ENCODE measurements at places on chromosomes 7 and 10.

- no peak for DNase-seq
These were observed 63.7 kb downstream of the PRKG1 start for GRCh38 chr10:51137756-51138529.

GRCh38 chr7:83769407-83769806, 120.5 kb upstream of the SEMA3E start:
- no peak for DNase-seq

- DNase-seq = no peak
These were observed 28.0 kb downstream of the TMEM270 start for GRCh38 chr7:73888959-73889358.

DNA sequence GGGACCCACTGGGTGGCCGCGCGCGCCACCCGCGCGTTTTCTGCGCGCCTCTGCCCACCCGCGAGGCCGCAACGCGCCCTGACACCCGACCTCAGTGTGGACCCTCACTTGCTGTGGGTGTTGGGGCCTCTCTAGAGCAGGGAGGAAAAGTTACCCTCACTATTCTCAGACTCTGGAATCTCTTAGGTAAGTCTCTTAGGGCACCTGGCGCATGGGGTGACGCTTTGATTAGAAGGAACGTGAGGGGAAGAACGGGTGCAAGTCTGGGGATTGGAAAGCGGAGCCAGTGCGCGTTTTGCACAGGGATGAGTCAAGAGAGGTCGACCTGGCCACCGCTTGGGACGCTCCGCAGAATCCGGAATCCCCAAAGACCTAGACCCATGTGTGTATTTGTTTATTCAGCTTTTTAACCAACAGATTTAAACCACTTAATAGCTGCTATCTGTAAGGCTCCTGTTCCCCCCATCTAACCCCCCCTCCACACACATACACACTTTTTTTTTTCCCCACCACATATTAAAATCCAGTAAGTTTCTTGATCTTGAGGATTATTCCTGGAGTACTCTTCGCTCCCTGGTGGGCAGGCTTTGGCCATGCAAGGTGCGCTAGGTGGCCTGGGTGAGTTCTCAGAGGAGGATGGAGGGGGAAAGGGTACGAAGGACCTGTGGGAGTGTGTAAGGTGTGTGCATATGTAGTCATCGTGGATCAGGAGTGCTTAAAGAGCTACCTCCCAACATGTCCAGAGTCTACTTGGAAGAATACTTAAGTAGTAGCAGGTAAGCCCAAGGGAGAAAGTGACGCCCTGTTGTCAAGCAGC, 169.1 kb upstream of the PPP1R3A start:
- DNase-seq = no peak

- no peak for DNase-seq
These were observed 214.8 kb downstream of the LRRTM3 start for GRCh38 chr10:67140641-67141040.

GRCh38 chr7:121599887-121600286, 203.8 kb upstream of the FAM3C start:
- no peak for DNase-seq

GRCh38 chr7:84202855-84203254, 8.3 kb upstream of the SEMA3A start:
- no peak for DNase-seq

DNA sequence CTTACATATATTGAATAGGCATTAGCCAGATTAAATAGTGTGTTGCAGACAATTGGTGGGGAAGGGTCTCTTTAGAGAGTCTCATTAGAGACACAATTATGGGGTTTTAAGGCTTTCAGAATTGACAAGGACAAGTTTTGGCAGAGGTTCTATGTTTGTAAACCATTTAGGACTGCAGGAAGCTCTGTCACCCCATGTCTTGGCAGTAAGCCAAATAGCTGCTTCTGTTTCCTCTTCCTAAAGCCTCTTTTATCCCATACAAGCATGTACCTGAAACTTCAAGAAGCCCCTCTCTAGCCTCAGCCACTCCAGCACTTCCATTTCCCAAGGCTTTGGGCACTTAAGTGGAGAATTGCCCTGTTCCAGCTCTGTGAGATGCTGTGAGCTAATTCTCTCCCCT, 21.8 kb upstream of the LRRC4 start:
- DNase-seq = no peak

GRCh38 chr7:134622303-134622995, 24.2 kb upstream of the BPGM start:
- DNase-seq = no peak

GRCh38 chr7:98174334-98175259, 36.6 kb upstream of the BHLHA15 start:
- DNase-seq = no peak

GRCh38 chr7:116802746-116803152, 59.6 kb upstream of the CAPZA2 start:
- no peak for DNase-seq

- no peak for DNase-seq
These were observed 243.0 kb downstream of the CACNA2D1 start for GRCh38 chr7:82200601-82201000.

DNA sequence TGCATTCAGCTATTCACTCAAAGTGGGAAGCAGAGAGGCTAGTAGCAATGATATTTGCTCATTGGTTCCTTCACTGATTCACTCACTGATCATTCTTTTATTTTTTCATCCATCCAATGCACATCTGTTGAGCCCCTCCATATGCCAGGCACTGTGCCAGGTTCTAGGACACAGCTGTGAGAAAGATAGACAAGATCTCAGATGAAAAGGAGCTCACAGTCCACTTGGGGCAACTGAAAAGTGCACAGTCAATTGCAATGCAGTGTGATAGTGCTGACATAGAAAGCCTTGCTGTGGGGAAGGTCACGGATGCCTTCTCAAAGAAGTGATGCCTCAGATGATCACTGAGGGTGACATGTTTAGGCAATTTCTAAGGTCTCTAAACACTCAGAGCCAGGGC, 262.3 kb downstream of the PTEN start:
- DNase-seq = no peak

DNA sequence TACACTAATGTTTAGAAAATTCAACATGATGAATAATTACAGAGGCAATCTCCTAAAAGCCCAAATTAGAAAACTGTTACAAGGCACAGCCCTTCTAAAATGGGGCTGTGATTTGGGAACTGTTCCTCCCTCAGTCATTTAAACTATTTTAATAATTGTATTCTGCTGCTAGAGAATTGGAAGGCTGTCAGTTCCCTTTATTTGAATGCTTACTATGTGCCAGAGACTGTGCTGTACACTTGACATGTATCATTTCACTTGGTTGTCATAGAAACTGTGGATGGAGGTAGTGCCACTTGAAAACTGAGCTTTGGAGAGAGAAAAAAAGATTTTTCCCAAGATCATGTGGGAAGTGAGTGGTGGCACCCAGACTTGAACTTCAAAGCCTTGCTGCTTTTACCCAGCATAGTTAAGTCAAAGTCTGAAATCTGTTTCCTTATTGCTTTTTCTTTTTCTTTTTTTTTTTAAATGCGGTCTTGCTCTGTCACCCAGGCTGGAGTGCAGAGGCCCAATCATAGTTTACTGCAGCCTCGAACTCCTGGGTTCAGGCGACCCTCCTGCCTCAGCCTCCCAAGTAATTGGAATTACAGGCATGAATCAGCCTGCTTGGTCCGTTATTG, 23.6 kb downstream of the UBE2D1 start:
- no peak for DNase-seq

- no peak for DNase-seq
These were observed 31.6 kb downstream of the PFKFB3 start for GRCh38 chr10:6234371-6234770.

DNA sequence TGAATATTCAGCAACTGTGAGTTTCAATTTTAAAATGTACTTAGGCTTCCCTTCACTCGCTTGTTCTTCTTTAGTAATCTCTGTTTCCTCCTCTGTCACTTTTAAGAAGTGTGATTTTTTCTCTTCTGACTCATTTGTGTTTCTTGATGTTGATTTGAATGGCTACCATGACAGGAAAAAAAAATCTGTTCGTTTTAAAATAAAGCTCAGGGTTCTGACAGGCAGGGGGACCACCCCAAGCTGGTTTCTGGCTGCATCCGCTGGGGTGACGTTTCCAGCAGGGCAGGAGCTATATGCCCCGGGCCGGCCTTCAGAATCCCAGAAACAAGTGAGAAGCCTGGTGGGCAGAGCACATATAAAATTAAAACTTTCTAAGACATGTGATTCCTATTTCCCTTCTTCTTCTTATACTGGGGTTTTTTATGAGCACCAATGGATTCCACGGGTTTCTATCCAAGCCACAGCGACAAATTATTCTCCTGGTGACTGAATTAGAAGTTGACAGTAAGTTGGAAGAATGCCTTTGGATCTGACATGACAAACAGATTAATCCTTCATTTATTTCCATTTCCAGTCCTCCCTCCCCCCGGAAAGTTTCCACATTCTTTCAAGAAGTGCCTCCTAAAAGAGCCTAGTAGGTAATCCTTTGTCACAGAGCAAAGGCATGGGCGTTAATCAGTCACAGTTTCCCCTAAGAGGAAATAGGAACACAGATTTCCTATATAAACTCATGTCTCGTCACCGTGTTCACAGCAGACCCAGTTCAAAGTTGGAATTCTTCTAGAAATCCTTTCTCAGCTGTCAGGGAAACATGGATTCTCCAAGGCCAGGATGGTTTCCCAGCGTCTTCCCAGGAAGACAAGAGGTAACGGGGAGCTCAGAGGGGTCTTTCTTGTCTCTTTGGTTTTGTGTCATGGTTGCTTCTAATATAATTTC, 79.9 kb downstream of the PTPRE start:
- DNase-seq = no peak

GRCh38 chr7:97081521-97082300, 35.8 kb upstream of the SDHAF3 start:
- DNase-seq = no peak

- no peak for DNase-seq
These were observed 47.2 kb upstream of the CCDC3 start for GRCh38 chr10:13048762-13049161.

DNA sequence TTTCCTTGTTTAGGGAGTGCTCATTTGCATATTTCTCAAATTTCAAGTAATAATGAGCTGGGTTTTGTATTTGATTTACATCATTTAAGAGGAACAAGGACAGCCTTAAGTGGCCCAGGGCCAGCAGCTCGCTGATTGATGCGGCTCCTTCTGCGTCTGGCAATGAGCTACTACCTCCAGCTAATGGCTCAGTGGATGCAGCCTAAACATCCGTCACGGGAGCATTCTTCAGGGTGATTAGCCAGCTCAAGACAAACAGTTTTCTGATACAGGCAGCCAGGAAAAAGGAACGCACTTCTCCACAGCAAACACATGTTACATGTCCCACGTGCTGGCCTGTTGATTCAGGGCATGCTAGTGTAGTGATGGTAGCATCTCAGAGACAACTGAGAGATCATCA, 169.3 kb upstream of the TCERG1L start:
- DNase-seq = no peak

GRCh38 chr7:4602905-4603842, 78.9 kb upstream of the FOXK1 start:
- no peak for DNase-seq

DNA sequence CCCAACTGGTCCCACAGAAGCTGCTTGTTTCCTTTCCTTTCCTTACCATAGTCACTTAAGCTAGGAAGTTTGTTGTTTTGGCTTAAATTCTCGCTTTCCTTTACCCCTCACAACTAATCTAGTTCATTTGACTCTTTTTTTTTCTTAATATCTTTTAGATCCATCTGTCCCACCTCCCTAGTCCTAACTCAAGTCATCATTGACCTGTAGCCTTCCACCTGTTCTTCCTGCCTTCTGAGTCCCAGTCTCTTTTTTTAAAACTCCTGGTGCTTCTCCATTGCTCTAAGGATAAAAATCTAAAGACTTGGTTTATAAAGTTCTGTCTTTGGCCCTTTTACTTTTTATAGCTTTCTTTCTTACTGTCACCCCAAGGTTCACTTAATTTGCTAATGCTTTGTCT, 47.6 kb downstream of the RALA start:
- no peak for DNase-seq

- peak; percentile 80 for DNase-seq
These were observed 11.0 kb upstream of the LFNG start for GRCh38 chr7:2508327-2509215.

DNA sequence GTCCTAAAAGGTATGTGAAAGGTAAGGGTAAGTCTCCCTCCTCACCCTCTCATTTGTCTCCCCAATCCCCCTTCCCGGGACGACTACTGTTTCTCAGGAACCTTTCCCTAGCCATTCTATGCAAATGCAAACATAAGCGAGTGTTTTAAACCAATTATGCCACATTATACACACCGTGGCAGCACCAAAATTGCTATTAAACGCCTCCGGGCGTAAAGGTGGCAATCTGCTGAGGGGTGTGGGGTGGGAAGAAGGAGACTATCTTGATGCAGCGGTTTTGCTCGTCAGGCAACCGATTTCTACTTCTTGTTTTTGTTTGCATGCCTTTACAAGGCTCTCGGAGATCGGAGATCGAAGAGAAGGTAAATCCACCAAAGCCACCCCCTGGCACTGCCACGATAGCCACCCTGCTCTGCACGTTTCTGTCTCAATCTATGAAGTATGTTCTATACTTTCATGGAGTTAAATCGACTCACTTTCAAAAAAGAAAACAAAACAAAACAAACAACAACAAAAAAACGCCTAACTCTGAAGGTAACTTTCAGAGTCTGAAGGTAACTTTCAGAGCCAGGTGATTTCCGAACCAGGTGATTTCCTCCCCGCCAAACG, 46.0 kb upstream of the CDK1 start:
- peak; percentile 25 for DNase-seq

DNA sequence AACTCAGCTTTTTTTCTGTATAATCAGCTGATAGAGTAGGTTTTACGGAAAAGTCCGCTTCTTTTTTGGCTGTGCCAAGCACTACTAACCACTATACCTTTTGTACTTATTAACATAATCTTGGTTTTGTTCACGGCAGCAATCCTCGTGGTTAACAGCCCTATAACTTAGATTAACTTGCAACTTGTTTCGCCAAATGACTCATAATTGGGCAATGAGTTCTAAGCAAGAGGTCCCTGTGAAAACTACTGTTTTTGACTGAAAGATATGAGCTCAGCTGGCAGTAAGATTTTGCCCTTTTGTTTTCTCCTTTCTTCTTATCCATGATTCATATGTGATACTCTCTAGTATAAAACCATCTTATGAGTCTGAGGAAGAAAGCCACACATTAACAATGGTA, 345.0 kb upstream of the PCDH15 start:
- no peak for DNase-seq

GRCh38 chr10:71038091-71038633, 149.8 kb upstream of the PCBD1 start:
- no peak for DNase-seq

DNA sequence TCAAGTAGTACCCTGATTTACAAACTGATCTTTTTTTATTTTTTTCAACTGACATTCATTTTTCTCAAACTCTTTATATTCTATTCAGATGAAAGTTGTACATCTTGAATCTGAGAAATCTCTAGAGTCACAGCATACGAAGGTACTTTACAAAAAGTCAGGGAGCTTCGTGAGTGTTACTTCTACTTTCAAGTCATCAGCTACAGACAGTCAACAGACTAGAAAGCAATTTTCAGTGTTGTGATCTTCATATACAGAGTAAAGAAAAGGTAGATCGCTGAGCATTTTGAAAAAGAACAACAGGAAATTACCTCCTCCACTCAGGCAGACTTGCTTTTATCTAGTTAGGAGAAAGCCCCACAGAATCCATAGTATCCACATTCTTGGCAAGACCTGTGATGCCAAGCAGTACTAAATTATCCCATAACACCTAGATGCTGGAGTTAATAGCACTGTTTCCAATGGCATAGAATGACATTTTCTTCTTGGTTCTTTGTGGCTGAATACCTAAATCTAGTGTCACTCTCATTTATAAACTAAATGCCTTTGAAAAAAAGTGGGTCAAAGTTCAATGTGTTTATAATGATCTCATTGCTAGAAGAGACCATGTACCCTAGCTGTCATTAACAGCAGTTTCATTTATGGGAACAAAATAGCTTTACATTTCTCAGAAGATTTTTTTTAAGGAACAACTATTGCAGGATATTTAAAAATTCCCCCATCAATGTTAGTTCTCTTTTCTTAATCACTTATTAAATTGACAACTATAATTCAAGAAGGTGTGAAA, 12.0 kb upstream of the ZNF800 start:
- no peak for DNase-seq
